Right lung (tissue), 10 donors: ENCODE measurements at places on chromosomes 2 and 18. TPM values are rescaled to one million over a fixed set of nuclear protein-coding genes. Genes with fewer than 3 reads are reported as not detected.

DNA sequence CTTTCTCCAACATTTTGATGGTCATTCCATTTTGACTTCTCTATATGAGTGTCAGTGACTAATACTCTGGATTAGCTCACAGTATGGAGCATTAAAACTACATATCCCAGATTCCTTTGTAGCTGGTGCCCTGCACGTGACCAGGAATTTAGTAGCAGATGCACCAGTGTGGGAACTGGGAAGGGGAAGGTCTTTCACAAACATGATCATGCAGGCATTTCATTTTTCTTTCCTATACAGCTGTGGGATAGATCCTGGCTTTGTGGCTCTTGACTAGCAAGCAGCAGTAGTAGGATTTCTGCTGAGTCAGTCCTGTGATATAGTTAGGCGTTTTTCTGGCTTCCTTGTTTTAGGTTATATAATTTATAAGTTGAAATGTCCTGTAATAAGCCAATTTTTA, 971.0 kb upstream of the CDH2 start:
- no peak for DNase-seq

- DNase-seq, result no peak
Measured at GRCh38 chr2:46893269-46893939, 22.2 kb downstream of the MCFD2 start.

- no peak for DNase-seq
Measured at GRCh38 chr2:12990523-12990922, 273.8 kb downstream of the TRIB2 start.

DNA sequence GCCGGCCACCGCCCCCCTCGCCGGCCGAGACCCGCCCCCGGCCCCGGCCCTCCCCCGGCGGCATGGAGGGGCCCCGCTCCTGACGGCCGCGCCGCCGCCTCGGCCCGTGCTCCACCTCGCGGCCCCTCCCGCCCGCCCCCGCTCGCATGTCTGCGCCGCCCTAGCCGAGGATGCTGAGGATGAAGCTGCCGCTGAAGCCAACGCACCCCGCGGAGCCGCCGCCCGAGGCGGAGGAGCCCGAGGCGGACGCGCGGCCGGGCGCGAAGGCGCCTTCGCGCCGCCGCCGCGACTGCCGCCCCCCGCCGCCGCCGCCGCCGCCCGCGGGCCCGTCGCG, 397 bp downstream of the ZCCHC2 start:
- no peak for DNase-seq

- DNase-seq, result no peak
Measured at GRCh38 chr2:201151127-201151981, 31.6 kb upstream of the CASP10 start.

GRCh38 chr2:216233281-216233995, 124.3 kb downstream of the XRCC5 start:
- no peak for DNase-seq

FAP gene
- 25.5 TPM for polyA plus RNA-seq

M1AP gene
- polyA plus RNA-seq, result 0.23 TPM

DCDC2C gene
- polyA plus RNA-seq, result 0.25 TPM

IL1R2 gene
- polyA plus RNA-seq, result 0.24 TPM
